ENCODE measurements at places on chromosomes 6 and 20. TPM values are rescaled to one million over a fixed set of nuclear protein-coding genes. Genes with fewer than 3 reads are reported as not detected.

The SLC26A8 gene
- total RNA-seq, result 0.07 TPM

The OLIG3 gene
- total RNA-seq, result not detected

The ENPP3 gene
- 0.23 TPM for total RNA-seq

The BPHL gene
- total RNA-seq, result 18.9 TPM

The IL17A gene
- not detected for total RNA-seq

The OARD1 gene
- total RNA-seq, result 7.5 TPM

The TOP1 gene
- 22.3 TPM for total RNA-seq

The GABRR2 gene
- 0.33 TPM for total RNA-seq

The HLA-DQB2 gene
- total RNA-seq, result not detected

The ADAM33 gene
- 15.3 TPM for total RNA-seq

The MMP24OS gene
- 27.7 TPM for total RNA-seq

The EGFL8 gene
- total RNA-seq, result 1.5 TPM

The PLG gene
- total RNA-seq, result not detected

The SLC22A16 gene
- total RNA-seq, result not detected

The NKAPL gene
- 1.7 TPM for total RNA-seq

The BNIP5 gene
- not detected for total RNA-seq

The DOP1A gene
- 31.1 TPM for total RNA-seq

The LRFN2 gene
- not detected for total RNA-seq

The EYA4 gene
- total RNA-seq, result 0.65 TPM

The OR2B6 gene
- total RNA-seq, result 0.07 TPM

The WFDC5 gene
- not detected for total RNA-seq

The MYMX gene
- total RNA-seq, result 0.33 TPM

The PMEPA1 gene
- 19.9 TPM for total RNA-seq

The MYLK2 gene
- 0.07 TPM for total RNA-seq
